ENCODE measurements at places on chromosomes 3 and 15. TPM values are rescaled to one million over a fixed set of nuclear protein-coding genes. Genes with fewer than 3 reads are reported as not detected.

The PLSCR5 gene
- total RNA-seq = not detected

GRCh38 chr3:39804951-39805350 lies 4.5 kb upstream of the MYRIP start:
- DNase-seq = peak; percentile 45

GRCh38 chr3:5442786-5443138 lies 255.3 kb downstream of the EDEM1 start:
- no peak for DNase-seq

DNA sequence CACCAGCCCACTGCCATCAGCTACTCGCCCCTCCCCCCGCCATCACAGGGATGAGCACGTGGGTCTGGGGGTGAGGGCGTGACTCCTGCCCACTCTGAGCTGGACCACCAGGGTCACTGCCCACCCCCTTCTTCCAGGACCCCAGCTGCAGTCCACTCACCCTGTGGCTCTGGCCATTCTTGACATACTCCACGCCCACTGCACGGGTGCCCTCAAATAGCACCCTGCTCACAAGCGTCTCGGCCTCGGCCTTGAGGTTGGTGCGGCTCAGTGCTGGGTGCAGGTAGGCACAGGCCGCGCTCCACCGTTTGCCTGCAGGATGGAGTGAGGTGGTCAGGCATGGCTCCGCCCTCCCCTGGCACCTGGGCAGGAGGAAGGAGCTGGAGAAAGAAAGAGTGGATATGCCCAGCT lies 23.9 kb downstream of the CHDH start:
- no peak for DNase-seq

The ZKSCAN7 gene
- total RNA-seq = not detected

The CP gene
- total RNA-seq = not detected

The ZNF660 gene
- total RNA-seq = not detected

The PIGBOS1 gene
- 23.3 TPM for total RNA-seq

The WDR5B gene
- total RNA-seq = 9.2 TPM

GRCh38 chr3:172224560-172225214 lies 185.3 kb downstream of the FNDC3B start:
- no peak for DNase-seq

The CCDC54 gene
- not detected for total RNA-seq

- peak; percentile 42 for DNase-seq
Observed at GRCh38 chr15:73677146-73677607, 7.0 kb upstream of the CD276 start.

DNA sequence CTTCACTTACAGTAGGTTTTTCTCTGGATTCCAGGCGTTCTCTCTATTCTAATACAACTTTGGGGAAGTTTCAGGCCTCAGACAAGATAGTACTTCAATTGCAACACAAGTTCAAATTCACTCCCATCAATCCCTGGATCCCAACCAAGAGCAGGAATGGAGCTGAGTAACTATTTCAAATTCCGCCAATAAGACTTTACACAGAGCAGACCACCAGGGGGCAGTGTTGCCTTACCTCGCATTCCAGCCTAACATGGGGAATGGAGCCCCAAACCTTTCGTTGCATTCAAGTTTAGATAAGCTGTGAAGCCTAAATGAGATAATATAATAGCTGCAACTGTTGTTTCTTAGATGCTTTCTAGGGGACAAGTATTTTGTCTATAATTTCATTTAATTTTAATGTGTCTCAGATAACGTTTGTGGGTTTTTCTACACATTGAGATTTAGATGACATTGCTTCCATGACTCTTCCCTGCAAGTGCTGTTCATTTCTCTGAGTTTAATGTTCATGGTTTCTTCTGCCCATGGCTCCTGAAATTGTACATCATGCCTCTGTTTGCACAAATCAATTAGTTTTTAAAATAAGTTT lies 186.7 kb downstream of the NSUN3 start:
- DNase-seq = peak; percentile 57

DNA sequence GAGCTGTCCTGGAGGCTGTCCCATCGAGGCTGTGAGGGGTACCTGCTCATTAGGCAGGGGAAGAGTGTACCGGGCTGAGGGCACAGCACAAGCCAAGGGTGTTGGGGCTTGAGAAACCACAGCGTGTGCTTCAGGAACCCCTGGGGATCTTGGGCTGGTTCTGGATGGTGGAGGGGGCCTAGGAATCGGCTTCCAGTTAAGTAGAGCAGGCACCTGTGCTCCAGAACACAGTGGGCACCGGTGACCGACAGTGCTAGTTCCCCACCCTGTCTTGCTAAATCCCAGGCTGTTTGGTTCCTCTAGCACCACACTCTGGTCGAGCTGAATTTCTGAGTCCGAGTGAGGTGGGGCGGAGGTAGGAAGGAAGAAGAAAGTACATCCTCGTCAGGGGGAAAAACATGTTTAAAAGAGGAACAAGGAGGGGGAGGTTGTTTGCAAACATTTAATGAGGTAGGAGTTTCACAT lies 29.1 kb downstream of the SLC6A6 start:
- DNase-seq = no peak

The CPA3 gene
- not detected for total RNA-seq

The WNT7A gene
- total RNA-seq = not detected

DNA sequence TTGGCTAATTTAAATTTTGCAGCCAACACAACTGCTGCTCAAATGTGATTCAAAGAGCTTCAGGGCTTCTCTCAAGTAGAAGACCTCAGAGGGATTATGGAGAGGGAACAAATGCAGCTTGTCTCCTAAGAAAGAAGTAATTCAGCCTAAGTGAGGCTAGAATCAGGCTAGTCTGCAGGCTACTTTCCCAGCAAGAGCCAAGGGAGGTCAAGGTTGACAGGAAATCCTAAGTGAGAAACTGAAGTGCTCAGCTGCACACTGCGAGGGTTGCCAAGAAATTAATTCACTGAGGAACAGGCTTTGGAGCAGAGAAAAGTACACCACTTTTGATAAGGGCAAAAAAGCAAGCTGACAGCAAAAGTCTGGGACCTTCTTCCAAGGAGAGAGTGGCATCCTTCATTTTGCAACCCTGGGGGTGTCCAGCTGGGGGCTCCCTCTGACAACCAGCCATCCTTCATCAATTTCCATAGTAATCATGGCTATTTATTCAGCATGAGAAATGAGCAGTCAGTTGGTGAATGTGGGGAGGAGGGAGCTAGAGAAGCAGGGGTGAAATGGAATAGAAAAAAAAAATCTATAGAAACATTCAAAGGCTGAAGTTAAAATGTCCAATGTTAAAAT lies 646.4 kb upstream of the ADAMTS9 start:
- no peak for DNase-seq

- no peak for DNase-seq
Observed at GRCh38 chr3:37925157-37925556, 63.5 kb downstream of the CTDSPL start.

The FETUB gene
- not detected for total RNA-seq

- no peak for DNase-seq
Observed at GRCh38 chr3:154060238-154061000, 60.8 kb upstream of the ARHGEF26 start.

The CHP1 gene
- 65.9 TPM for total RNA-seq

The NEK4 gene
- total RNA-seq = 14.6 TPM

The ZNF445 gene
- 6.0 TPM for total RNA-seq

The ECE2 gene
- total RNA-seq = not detected

- no peak for DNase-seq
Observed at GRCh38 chr3:180189310-180189648, 152.5 kb upstream of the PEX5L start.

- DNase-seq = no peak
Observed at GRCh38 chr3:126547721-126548120, 11.0 kb downstream of the C3orf22 start.

DNA sequence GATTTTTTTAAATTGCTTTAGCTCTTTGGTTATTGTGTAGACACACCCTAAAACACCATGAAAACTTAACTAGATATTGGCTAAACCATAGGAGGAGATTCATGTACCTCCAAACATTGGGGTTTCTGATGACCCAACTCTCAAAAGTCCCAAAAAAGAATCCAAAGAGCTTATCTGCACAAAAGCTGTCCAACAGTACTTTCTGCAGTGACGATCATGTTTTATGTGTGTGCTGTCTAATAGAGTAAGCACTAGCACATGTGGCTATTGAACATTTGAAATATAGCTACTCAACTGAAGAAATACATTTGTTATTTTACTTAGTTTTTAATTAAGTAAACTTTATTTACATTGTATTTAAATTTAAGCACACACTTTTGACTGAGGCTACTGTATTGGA lies 818.2 kb upstream of the LMCD1 start:
- DNase-seq = no peak

GRCh38 chr15:95319242-95319641 lies 1011.3 kb upstream of the NR2F2 start:
- no peak for DNase-seq
